ENCODE measurements at places on chromosomes 1 and 21.

- DNase-seq = no peak
Measured at GRCh38 chr1:14599183-14599791, 802 bp downstream of the KAZN start.

- DNase-seq = no peak
Measured at GRCh38 chr21:36506482-36506881, 26.6 kb upstream of the CLDN14 start.

DNA sequence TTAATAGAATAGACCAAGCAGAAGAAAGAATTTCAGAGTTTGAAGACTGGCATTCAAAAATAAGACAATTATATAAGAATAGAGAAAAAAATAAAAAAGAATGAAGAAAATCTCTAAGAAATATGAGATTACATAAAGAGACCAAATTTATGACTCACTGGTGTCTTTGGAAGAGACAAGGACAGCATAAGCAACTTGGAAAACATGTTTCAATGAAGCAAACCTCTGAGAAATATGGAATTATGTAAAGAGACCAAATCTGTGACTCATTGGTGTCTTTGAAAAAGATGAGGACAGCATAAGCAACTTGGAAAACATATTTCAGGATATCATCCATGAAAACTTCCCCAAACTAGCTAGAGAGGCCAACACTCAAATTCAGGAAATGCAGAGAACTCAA, 60.4 kb upstream of the LYPLAL1 start:
- DNase-seq = no peak

- DNase-seq = peak; percentile 55
Measured at GRCh38 chr1:182784556-182785171, 4.9 kb upstream of the NPL start.

- no peak for DNase-seq
Measured at GRCh38 chr21:22224261-22224660, 1226.1 kb downstream of the NCAM2 start.

GRCh38 chr1:109272831-109273547, 10.0 kb downstream of the PSRC1 start:
- no peak for DNase-seq

DNA sequence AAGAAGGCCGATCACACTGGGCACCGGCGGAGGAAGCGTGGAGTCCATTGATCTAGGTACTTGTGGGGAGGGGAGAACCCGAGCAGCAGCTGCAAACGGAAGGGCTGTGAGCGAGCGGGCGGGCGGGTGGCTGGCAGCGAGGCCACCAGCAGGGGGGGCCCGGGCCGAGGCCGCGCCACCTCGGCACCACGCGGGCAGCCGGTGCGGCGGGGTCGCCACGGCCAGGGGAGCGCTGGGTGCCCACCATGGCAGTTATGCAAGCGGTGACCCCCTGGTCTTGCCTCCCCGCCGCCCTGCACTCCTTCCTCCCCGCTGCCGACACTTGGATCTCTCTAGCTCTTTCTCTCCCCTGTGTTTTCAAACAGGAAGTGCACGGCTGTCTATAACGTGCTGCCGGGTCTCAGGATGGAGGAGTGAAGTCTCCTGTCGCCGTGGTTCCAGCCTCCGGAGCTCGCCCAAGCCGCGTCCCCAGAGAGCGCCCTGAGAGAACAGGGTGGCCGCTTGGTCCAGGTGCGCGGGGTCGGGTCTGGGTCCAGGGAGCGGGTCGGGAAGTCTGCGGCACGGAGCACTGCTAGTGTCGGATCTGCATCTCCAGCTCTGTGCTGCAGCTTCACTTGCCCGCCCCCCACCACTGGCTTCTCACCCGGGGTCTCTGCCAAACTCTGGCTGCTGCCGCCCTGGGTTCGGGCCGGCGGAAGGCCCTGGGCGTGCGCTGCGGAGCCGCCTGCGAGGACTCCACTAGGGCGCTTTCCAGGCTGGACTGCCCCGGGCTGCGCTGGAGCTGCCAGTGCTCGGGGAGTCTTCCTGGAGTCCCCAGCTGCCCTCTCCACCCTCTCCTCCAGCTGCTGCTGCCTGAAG, 22.7 kb downstream of the LRRC8D start:
- peak; percentile 90 for DNase-seq

DNA sequence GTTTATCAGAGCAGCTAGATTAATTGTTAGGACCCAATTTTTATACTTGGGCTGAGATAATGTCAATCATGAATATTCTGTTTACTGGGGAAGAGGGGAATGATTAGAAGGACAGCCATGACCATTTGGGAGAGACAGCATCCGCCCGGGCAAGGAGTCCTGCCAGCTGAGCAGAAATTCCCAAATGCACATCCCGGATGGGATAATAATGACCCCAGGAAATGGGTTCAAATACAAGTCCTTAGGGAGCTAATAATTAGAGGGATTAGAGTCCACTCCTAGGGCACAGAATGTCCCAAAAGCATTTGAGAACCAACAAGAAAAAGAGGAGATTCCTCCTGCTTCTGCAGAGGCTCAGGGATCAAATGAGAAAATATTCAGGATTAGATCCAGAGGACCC, 115.9 kb downstream of the LRRC53 start:
- DNase-seq = no peak
